Thoracic aorta (tissue), 2 donors: ENCODE measurements at places on chromosomes 12 and 14. TPM values are rescaled to one million over a fixed set of nuclear protein-coding genes. Genes with fewer than 3 reads are reported as not detected.

The KLRF2 gene
- not detected for total RNA-seq

The PPFIA2 gene
- total RNA-seq, result 51.1 TPM

DNA sequence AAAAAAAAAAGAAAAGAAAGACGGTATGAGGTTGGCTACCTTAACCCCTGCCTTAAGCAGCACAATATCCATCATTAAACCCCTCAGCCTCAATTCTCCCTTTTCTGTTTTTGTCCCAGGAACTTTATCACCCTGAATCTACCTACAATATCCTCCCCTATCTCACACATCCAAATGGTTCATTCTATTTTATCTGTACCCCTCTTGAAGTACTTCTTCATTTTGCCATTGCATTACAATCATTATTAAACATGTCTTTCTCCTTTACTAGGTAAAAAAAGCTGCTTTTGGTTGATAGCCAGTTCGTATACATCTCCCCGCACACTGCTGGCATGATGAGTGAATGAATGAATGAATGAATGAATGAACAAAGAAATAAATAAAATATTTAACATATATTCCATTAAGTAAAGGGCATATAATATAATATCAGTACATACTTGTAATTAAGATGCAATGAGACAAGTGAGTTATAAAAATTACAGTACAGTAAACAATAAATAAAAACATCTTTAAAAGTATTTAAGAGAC lies 364 bp upstream of the GPR65 start:
- no peaks in the 10 kb centered on the region for H3K27me3 ChIP-seq
- no peaks in the 10 kb centered on the region for H3K36me3 ChIP-seq
- no peak overlapping the region for H3K27ac ChIP-seq
- H3K4me3 ChIP-seq, result no peak overlapping the region

- no peak for DNase-seq
- peak overlapping the region; percentile 52 for H3K27ac ChIP-seq
- H3K4me1 ChIP-seq, result peaks cover 27% of the 10 kb centered on the region
- H3K36me3 ChIP-seq, result peaks cover 13% of the 10 kb centered on the region
Measured at GRCh38 chr12:50927356-50927755, 25.0 kb upstream of the HIGD1C start.

GRCh38 chr14:60760644-60761364 lies 26.2 kb downstream of the MNAT1 start:
- no peaks in the 10 kb centered on the region for H3K36me3 ChIP-seq
- H3K4me1 ChIP-seq, result peaks cover 23% of the 10 kb centered on the region
- no peak for DNase-seq
- no peak overlapping the region for H3K4me3 ChIP-seq
- no peak overlapping the region for H3K27ac ChIP-seq
